ENCODE measurements at places on chromosomes 5 and 9.

DNA sequence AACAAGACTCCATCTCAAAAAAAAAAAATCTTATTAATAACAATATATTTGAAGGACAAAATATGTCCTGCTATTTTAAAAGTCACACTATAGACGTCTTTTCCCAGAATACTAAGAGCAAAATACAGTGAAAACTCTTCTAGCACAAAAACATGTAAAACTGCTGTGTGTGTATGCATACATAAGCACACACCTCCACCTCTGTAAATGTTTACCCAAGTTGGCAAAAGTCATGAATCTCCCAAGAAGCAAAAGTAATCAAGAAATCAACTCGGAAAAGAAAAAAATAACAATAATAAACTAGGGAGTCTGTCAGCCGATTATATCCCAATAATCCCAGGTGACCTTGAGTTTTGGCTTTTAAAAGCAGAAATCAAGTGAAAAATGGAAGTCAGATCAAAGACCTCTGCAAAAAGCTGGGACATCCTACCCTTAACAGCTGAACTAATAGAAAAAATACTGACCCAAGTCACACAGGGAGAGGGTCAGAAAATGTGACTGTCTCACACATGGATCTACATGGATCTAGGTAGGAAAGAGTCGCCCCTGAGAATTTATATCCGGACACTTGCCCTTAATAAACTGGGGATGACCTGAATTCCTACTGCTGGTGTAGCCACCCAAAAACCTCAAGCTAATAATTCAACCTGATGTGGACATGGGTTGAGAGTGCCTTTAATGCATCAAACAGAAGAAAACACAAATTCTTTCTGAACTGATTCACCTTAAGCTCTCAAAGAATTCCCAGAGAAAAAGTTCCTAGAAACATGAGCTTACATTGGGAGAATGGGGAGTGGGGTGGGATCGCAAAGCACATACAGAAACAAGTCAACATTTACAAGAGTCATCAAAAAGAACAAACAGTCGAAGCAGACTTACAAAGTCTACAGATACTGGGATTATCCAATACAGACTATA lies 29.9 kb downstream of the LPAR1 start:
- DNase-seq = no peak

DNA sequence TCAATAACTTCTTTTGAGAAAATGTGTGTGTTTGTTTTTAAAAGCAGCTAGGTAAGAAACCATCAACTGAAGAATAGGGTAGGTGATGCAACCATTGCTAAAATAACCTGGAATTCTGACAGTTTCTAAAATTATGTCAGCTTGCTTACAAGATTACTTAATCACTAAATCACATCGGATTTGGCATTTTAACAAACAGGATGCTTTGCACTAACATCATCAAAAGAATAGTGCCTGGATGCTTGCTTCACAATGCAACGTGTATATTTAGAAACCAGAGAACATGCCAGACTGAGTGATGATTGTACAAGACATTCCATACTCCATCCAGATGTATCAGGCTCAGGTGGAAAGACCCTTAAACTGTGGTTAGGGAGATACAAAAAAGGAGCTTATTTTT lies 43.9 kb downstream of the PAM start:
- no peak for DNase-seq

DNA sequence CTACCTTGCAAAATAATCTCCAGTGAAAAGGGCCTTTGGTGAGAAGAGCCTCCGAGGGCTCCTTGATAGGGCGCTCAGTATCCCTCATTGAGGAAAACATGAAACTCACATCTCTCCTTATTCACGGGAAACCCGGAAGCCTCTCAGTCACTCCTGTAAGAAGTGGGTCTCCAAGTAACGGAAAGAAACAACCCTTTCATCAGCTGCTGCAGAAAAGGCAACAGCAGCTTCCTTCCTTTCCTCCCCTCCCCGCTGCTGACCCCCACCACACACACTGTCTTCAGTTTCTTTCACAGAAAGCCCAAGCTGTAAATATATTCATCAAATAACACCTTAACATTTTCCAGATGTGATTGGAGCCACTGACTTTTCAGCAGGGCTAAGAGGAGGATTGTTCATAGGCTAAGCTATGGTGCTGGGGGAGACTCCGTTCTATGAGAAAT lies 81.4 kb downstream of the C9orf152 start:
- no peak for DNase-seq

GRCh38 chr5:756171-756570 lies 28.4 kb downstream of the ZDHHC11B start:
- DNase-seq = no peak

DNA sequence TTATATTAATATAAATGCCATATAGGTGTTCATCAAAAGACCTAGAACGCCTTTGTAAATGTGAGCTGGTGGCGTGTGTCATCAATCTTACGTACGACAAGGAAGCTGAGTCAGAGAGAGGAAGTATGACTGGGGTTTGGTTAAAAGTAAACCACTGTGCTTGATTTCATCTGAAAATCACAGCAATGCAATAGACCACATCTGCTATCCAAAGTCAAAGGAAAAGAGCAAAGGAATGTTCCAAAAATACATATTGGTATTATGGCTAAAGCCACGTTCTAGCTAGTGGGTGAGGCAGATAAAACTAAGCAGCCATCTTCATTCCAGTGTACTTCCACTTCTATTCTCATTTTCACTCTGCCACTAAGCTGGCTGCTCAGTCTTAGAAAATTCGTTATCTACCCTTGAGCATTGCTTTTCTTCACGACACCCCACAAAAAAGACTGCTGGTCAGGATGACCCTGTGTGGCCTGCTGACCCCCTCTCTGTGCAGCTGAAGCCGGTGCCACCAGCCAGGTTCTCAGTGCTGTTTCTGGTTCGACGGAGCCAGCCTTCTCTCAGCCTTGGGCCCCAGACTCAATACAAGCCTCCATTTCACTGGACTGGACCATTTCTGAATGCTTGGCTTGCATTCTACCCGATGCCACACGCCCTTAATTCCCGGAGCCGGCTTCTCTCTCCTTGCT lies 23.8 kb downstream of the SHC3 start:
- peak; percentile 59 for DNase-seq

GRCh38 chr9:97510797-97511654 lies 9.6 kb downstream of the TMOD1 start:
- no peak for DNase-seq

- DNase-seq = no peak
These were observed 35.9 kb upstream of the PTGS1 start for GRCh38 chr9:122334916-122335315.

- no peak for DNase-seq
These were observed 24.6 kb downstream of the SPARC start for GRCh38 chr5:151661968-151662732.

GRCh38 chr5:120761986-120762385 lies 297.9 kb downstream of the PRR16 start:
- no peak for DNase-seq

- peak; percentile 25 for DNase-seq
These were observed 119.5 kb downstream of the TRPM3 start for GRCh38 chr9:71001780-71002386.

GRCh38 chr5:141135030-141135717 lies at the start of gene PCDHB5:
PCDHB5 (plus strand) TSS chr5:141135206; CDS start chr5:141135435, 229 bp downstream.
- peak; percentile 65 for DNase-seq

DNA sequence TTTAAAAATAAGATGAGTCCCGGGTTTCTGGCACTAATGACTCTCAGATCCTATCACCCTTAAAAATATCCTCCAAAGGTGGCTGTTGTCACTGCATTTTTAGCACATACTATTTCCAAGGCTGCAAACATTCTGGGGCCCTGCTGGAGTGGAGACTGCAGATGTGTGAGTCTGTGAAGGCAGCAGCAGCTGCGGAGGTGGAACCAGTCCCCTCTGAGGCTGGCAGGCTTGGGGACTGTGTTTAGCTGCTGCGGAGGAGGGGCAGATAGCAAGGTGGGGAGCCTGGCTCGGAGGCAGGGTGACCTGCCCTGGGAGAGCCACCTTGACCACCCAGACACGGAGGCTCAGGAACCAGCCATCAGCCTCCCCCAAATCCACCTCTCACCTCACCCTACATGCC lies 77.0 kb downstream of the C5orf15 start:
- no peak for DNase-seq

DNA sequence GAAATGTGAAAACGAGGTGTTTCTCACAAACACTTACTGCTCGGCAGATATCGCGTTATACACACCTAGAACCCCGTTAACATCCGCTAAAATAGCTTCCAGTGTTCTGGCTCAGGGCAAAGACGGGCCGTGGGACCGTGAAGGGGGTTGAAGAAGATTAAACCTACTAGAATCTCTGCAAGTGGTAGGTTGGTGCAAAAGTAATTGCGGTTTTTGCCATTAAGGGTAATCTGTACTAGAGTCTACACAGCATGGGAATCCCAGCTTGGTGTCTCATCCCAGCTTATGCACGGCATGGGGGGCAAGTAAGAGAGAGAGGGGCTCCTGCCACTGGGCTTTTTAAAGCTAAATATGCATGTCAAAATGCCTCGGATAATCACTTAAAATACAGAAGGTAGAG lies 43.9 kb downstream of the HRH2 start:
- DNase-seq = no peak

- DNase-seq = peak; percentile 35
These were observed 32.5 kb downstream of the TENT4A start for GRCh38 chr5:6745706-6746222.

DNA sequence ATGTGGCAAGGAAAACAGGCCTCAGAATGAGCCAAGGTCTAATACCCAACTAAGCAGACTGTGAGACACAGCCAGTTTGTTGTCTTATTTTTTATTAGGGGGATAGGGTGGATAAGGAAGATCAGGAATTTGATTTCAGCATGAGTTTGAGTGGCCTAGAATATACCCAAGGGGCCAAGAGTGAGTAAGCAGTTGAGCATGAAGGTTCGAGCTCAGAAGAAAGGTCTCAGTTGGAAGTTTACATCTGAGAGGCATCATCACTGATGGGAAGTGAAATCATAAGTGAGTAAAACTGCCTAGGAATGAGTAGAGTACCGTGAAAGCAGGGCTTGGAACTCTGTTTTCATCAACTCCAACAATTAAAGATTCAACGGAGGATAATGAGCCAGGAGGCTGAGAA lies 12.6 kb downstream of the PSMD5 start:
- no peak for DNase-seq

- peak; percentile 50 for DNase-seq
These were observed 20.4 kb downstream of the BDP1 start for GRCh38 chr5:71475788-71476384.

GRCh38 chr9:121286973-121287741 lies 19.2 kb downstream of the GSN start:
- peak; percentile 90 for DNase-seq

- no peak for DNase-seq
These were observed 38.8 kb upstream of the ANXA2R start for GRCh38 chr5:43078956-43079355.

- DNase-seq = peak; percentile 30
These were observed 240.3 kb upstream of the NREP start for GRCh38 chr5:111997308-111997707.

DNA sequence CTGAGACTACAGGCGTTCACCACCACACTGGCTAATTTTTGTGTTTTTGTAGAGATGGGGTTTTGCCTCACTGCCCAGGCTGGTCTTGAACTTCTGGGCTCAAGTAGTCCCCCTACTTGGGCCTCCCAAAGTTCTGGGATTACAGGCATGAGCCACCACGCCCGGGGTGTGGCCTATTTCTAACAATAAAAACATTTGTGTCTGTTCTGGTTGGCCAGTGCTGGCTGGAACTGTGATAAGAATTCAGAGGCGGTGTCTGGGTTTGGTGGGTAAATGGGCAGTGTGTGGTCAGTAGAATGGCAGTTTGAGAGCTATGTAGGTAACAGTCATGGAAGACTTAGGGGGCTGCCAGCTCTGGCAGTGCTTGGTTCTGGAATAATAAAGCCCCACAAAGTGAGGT lies 46.9 kb upstream of the SYNPO start:
- no peak for DNase-seq

DNA sequence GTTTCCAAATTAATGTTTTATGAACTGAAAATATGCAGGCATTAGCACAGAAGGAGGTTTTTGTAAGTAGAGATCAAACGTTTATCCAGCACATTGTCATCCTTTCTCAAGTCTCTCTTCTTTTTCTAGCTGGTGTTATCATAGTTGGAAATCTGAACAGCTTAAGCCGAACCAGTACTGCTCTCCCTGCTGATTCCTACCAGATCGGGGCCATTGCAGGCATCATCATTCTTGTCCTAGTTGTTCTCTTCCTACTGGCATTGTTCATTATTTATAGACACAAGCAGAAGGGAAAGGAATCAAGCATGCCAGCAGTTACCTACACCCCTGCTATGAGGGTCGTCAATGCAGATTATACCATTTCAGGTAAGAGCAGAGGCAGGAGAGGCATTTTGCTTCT lies 72.1 kb upstream of the PRRC1 start:
- DNase-seq = no peak

- no peak for DNase-seq
These were observed at the start of gene HMHB1 for GRCh38 chr5:143812085-143812705. HMHB1 (plus strand) TSS chr5:143812161.

DNA sequence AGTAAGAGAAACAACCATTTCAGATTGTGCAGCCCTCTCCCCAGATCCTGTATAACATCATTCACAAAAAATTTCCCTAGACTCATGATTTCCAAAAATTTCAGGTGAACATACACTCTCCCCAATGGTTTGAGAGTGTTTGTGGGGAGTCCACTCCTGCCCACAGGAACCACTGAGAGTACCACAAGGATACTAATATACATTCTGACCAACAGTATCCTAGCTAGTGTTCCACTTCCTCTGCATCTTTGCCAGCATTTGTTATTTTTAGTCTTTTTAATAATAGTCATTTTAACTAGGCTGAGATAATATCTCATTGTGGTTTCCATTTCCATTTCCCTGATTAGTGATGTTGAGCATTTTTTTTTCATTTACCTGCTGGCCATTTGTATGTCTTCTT lies 155.4 kb downstream of the DTWD2 start:
- no peak for DNase-seq

DNA sequence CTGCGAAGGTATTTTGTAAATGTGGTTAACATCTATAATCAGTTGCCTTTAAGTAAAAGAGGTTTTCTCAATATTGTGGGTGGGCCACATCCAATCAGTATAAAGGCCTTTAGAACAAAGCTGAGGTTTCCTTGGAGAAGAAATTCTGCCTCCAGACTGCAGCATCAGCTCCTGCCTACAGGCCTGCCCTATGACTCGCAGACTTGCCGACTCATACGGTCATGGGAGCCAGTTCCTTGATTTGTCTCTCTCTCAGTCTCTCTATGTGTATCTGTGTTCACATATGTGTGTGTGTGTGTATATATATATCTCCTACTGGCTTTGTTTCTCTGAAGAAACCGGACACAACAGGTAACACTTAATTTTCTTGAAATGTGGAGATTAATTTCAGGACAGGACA lies 45.3 kb downstream of the SLC36A1 start:
- peak; percentile 28 for DNase-seq

GRCh38 chr9:136609160-136609475 lies 53.6 kb upstream of the EGFL7 start:
- no peak for DNase-seq

DNA sequence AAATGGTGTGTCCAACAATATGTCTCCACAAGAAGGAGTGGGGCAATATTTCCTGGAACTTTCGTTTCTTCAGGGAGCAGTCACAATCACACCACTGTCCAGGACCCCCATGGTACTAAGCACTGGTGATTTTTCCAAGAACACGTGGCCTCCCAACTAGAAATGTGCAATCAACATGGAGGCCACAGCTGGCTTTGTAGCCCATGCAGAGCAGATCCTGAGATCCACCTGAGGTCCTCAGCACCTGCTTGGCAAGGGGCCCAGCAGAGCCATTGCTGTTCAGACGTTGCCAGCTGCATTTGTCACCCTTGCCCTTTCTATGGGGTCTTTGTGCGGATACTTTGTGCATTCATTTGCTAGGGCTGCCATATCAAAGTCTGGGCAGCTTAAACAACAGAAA lies 334.5 kb upstream of the IRX4 start:
- DNase-seq = no peak

- no peak for DNase-seq
These were observed 37.1 kb downstream of the DMRT2 start for GRCh38 chr9:1087120-1087881.
